ENCODE measurements at places on chromosomes 16 and 17. TPM values are rescaled to one million over a fixed set of nuclear protein-coding genes. Genes with fewer than 3 reads are reported as not detected.
A peak's percentile ranks its signal among the peaks of the same experiment; 100 is the strongest.

- H3K36me3 ChIP-seq = no peaks in the 10 kb centered on the region
- no peak for DNase-seq
- H3K4me1 ChIP-seq = no peaks in the 10 kb centered on the region
- no peak overlapping the region for H3K4me3 ChIP-seq
- no peaks in the 10 kb centered on the region for H3K27me3 ChIP-seq
Measured at GRCh38 chr16:58038219-58038641, 12.7 kb downstream of the MMP15 start.

DNA sequence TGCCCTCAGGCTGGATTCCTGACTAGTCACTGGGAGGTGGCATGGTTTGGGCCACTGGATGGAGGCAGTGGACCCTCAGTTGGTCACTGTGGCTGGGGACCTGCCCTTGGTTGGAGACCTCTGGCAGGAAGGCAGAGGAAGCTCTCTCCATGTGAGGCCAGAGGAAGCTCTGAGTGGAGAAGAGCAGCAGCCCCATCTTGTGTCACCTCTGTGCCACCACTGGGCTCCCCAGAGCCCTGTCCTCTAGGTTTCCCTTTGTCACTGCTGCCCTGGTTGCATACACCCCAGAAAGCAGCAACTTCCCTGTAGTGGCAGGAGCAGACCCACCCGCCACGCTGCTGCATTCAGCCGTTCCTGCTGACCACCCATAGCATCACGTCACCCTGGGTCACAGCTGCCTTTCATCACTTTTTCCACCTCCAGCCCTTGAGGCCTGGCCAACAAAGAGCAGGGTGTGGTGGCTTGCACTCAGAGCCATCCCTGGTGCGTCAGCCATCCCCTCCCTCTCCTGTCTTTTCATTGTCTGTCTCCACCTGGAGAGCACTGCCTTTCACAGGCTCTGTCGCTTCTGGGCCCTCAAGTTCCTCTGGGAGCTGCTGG, 11.9 kb downstream of the CTRL start:
- H3K4me3 ChIP-seq = no peak overlapping the region
- no peaks in the 10 kb centered on the region for H3K36me3 ChIP-seq
- no peak overlapping the region for H3K27ac ChIP-seq
- H3K4me1 ChIP-seq = peaks cover 5% of the 10 kb centered on the region
- no peak for DNase-seq
- H3K27me3 ChIP-seq = no peaks in the 10 kb centered on the region

Gene TLCD3B
- 0.84 TPM for total RNA-seq

DNA sequence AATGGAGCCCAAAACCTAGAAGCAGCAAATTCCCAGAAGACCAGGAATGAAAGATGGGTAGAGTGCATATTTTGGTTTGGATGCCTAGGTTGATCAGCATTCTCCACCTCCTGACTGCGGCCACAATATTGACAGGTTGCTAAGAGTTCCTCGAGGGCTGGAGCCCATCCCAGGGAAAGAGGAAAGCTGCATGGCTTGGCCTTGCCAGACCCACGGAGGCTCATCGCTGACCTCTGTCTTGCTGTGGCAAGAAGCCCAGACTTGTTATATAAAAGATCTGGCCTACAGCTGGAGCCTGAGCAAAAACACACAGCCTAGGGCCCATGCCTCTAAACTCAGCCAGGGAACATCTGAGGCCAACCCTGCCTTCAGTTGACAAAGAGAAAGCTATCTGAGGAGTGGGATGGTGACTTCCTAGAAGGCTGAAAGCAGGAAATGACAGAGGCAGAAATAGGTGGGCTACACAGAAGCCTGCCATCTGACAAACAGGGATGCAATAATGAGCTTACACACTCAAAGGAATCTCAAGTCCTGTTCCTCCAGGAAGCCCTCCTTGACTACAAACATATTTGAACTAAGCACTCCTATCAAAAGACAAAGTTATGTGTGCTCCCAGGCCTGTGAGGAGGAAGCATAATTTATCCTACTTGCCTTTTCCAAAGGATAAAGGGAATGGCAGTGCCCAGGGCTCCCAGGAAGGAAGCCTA, 22.5 kb upstream of the SLC35B1 start:
- H3K27ac ChIP-seq = peak overlapping the region; percentile 8
- H3K27me3 ChIP-seq = no peaks in the 10 kb centered on the region
- H3K4me1 ChIP-seq = peaks cover 47% of the 10 kb centered on the region
- H3K4me3 ChIP-seq = no peak overlapping the region
- H3K36me3 ChIP-seq = peaks cover 35% of the 10 kb centered on the region
